ENCODE measurements at places on chromosomes 6 and 20.
A peak's percentile ranks its signal among the peaks of the same experiment; 100 is the strongest.

DNA sequence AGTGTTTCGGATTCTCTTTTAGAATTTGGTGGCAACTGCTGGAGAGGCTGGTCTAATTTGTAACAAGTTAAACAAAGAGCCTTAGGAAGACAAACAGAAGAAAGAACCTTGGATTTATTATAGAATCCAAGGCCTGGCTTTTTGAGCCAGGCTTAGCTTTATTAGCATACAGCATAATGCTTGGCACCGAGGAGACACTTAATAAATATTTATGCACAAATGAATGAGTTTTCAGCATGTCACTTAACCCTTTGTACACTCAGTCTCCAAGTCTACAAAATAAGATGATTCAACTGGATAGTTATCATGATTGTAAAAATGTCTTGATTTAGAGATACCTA lies 38.2 kb upstream of the AFDN start:
- H3K36me3 ChIP-seq, result no peaks in the 10 kb centered on the region
- H3K27ac ChIP-seq, result no peak overlapping the region
- peaks cover 13% of the 10 kb centered on the region for H3K27me3 ChIP-seq
- ATAC-seq, result no peak

- H3K27me3 ChIP-seq, result peaks cover 14% of the 10 kb centered on the region
- ATAC-seq, result no peak
- H3K4me1 ChIP-seq, result no peaks in the 10 kb centered on the region
- no peaks in the 10 kb centered on the region for H3K36me3 ChIP-seq
Measured at GRCh38 chr6:17851720-17852161, 135.7 kb downstream of the KIF13A start.

GRCh38 chr6:43604174-43604573 lies 24.9 kb downstream of the GTPBP2 start:
- H3K27ac ChIP-seq, result peak overlapping the region; percentile 6
- H3K36me3 ChIP-seq, result peaks cover 99% of the 10 kb centered on the region

DNA sequence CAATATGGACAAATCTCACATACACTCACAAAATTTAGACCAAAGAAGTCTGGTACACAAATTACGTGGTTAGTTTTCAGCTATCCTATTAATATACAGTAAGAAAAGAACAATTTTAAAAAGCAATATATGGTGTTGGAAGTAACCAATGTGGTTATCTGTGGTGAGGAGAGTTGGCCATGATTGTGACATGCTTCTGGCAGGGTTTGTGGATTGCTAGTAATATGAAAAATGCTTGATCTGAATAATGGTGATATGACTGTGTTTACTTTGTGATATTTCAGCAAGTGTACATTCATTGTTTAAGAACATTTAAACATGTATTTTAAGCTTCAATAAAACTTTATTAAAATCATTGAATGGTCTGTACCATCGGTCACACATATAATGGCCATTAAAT lies 99.1 kb downstream of the ADGB start:
- peaks cover 5% of the 10 kb centered on the region for H3K27me3 ChIP-seq
- no peaks in the 10 kb centered on the region for H3K4me1 ChIP-seq
- no peak for ATAC-seq

DNA sequence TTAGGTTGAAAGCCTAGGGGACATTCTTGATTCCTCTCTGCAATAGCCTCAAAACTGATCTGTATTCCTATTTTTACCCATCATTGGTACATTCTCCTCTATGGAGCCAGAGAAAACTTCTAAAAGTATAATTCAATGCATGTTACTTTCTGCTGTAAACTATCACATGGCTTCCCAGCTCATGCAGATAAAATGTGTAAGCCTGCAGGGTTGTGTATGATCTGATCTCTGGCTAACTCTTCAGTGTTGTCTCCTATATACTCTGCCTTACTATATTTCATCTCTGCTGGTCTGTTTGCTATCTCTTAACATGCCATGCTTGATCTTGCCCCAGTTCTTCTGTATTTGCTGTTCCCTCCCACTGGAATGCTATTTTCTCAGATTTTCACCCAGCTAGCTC lies 323.3 kb upstream of the RSPO3 start:
- H3K4me1 ChIP-seq, result no peaks in the 10 kb centered on the region
- no peak overlapping the region for H3K4me3 ChIP-seq
- H3K27ac ChIP-seq, result no peak overlapping the region
- H3K36me3 ChIP-seq, result no peaks in the 10 kb centered on the region
- H3K27me3 ChIP-seq, result no peaks in the 10 kb centered on the region

- H3K4me1 ChIP-seq, result no peaks in the 10 kb centered on the region
- no peak overlapping the region for H3K4me3 ChIP-seq
- no peaks in the 10 kb centered on the region for H3K36me3 ChIP-seq
- peaks cover 16% of the 10 kb centered on the region for H3K27me3 ChIP-seq
Measured at GRCh38 chr20:755941-756340, 12.4 kb downstream of the SLC52A3 start.

GRCh38 chr6:170454512-170455285 lies 98.4 kb downstream of the PSMB1 start:
- no peaks in the 10 kb centered on the region for H3K36me3 ChIP-seq
- peaks cover 4% of the 10 kb centered on the region for H3K27me3 ChIP-seq
- H3K4me3 ChIP-seq, result no peak overlapping the region
- no peak overlapping the region for H3K27ac ChIP-seq

GRCh38 chr20:38221119-38221589 lies 39.4 kb downstream of the KIAA1755 start:
- peaks cover 4% of the 10 kb centered on the region for H3K4me1 ChIP-seq
- H3K27ac ChIP-seq, result no peak overlapping the region
- peaks cover 7% of the 10 kb centered on the region for H3K27me3 ChIP-seq
- H3K4me3 ChIP-seq, result no peak overlapping the region

GRCh38 chr6:99096170-99096569 lies 148.4 kb upstream of the FBXL4 start:
- H3K27ac ChIP-seq, result no peak overlapping the region
- peaks cover 24% of the 10 kb centered on the region for H3K27me3 ChIP-seq
- H3K36me3 ChIP-seq, result no peaks in the 10 kb centered on the region
- H3K4me3 ChIP-seq, result no peak overlapping the region
- ATAC-seq, result no peak

DNA sequence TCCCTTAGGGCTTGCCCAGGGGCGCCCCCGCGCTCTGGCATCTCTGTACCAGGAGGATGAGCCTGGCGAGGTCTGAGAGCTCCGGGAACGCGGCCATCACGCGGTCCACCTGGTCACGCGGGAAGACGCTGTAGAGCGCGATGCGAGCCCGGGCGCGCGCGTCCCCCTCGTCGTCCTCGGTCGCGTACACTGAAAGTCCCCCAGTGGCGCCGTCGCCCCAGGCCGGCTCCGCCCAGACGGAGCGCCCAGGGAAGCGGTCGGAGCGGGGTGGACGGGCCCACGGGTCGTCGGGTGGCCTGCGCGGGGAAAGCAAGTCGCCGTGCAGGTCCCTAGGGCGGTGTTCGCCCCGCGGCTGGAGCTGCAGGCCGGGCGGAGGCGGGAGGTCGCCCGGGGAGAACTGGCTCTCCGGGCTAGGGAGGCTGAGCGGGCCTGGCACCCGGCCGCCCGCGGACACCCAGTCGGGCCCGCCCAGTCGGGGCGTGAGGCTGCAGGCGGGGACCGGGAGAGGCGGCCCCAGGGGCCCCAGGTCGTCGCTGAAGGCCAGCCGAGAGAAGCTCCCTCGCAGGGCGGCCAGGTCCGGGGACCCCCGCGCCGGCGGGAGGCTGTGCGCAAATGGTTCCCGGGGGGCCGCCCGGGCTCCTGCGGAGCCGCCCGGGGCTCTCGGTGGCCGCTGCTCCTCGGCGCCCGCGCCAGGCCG lies 34.0 kb downstream of the ZC3H12D start:
- peak; percentile 3 for ATAC-seq
- H3K27ac ChIP-seq, result no peak overlapping the region
- peaks cover 10% of the 10 kb centered on the region for H3K4me1 ChIP-seq

DNA sequence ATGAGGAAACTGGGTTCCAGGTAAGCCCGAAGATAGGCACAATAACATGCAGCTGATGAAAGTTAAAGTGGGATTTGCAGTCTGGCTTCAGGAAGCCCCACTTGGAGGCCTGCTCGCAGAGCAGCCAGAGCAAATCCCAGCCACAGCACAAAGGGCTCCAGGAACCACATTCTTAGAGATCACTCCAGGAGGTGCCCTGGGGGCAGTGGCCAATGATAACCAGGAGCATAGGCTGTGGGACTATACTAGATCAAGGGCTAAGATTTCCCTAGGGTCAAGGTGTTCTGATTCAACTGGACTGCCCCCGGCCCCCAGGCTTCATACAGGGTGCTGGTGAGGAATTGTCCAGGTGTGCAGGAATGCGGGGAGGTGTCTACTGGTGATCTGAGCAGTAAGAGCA lies 133.9 kb upstream of the PTPRT start:
- ATAC-seq, result no peak
- peaks cover 19% of the 10 kb centered on the region for H3K27me3 ChIP-seq
- H3K4me3 ChIP-seq, result no peak overlapping the region
- H3K4me1 ChIP-seq, result no peaks in the 10 kb centered on the region

GRCh38 chr20:14958626-14959025 lies 621.2 kb upstream of the FLRT3 start:
- ATAC-seq, result no peak
- H3K27me3 ChIP-seq, result no peaks in the 10 kb centered on the region
- no peak overlapping the region for H3K4me3 ChIP-seq
- H3K27ac ChIP-seq, result no peak overlapping the region

DNA sequence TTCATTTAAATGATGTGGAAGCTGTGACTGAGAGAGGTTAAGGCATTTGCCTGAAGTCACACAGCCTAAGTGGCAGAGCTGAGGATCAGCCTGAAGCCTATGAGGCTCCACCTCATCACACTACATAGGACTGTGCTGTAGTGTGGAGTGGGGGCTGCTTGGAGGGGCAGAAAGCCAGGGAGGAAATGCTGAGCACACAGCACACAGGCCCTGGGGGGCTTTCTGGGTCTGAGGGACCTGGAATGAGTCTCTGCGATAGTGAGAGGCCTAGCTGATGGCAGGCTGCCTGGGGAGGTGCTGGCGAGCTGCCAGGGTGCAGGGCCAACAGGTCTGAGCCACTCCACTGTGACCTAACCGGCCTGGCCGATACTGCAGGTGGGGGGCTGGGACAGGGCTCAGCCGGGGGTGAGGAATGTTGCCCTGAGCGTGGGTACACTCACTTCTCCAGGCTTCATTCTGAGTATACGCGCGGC lies 2.2 kb upstream of the ARHGAP40 start:
- H3K36me3 ChIP-seq, result no peaks in the 10 kb centered on the region
- no peak overlapping the region for H3K4me3 ChIP-seq
- no peak overlapping the region for H3K27ac ChIP-seq

GRCh38 chr6:111555036-111555435 lies 50.6 kb downstream of the TRAF3IP2 start:
- no peak overlapping the region for H3K4me3 ChIP-seq
- H3K27me3 ChIP-seq, result no peaks in the 10 kb centered on the region
- no peak overlapping the region for H3K27ac ChIP-seq
- no peak for ATAC-seq

DNA sequence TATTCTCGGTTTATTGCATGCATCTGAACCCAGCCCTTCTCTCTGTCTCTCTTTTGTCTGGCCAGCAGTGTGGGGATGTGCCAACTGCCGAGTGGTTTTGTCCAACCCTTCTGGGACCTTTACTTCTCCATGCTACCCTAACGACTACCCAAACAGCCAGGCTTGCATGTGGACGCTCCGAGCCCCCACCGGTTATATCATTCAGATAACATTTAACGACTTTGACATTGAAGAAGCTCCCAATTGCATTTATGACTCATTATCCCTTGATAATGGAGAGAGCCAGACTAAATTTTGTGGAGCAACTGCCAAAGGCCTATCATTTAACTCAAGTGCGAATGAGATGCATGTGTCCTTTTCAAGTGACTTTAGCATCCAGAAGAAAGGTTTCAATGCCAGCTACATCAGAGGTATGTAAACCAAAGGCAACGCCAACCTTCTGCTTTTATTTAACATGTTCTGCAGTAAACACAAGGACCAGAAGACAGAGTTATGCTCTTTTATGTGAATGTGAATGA lies 65.8 kb downstream of the ADGRG6 start:
- no peak overlapping the region for H3K4me3 ChIP-seq
- peaks cover 9% of the 10 kb centered on the region for H3K27me3 ChIP-seq
- no peak overlapping the region for H3K27ac ChIP-seq
- H3K4me1 ChIP-seq, result no peaks in the 10 kb centered on the region
- H3K36me3 ChIP-seq, result no peaks in the 10 kb centered on the region

- H3K4me1 ChIP-seq, result no peaks in the 10 kb centered on the region
- ATAC-seq, result no peak
- H3K27ac ChIP-seq, result no peak overlapping the region
- H3K27me3 ChIP-seq, result peaks cover 6% of the 10 kb centered on the region
- no peaks in the 10 kb centered on the region for H3K36me3 ChIP-seq
Measured at GRCh38 chr20:6756693-6757595, 10.5 kb upstream of the BMP2 start.

DNA sequence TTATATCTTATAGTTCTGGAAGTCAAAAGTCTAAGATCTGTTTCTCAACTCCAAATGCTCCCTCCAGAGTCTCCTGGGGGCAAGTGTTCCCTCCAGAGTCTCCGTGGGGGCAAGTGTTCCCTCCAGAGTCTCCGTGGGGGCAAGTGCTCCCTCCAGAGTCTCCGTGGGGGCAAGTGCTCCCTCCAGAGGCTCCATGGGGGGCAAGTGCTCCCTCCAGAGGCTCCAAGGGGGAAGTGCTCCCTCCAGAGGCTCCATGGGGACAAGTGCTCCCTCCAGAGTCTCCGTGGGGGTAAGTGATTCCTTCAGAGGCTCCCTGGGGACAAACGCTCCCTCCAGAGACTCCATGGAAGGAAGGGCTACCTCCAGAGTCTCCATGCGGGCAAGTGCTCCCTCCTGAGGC lies 34.0 kb upstream of the THBS2 start:
- ATAC-seq, result no peak
- no peaks in the 10 kb centered on the region for H3K36me3 ChIP-seq
- H3K27me3 ChIP-seq, result peaks cover 7% of the 10 kb centered on the region
- no peaks in the 10 kb centered on the region for H3K4me1 ChIP-seq
- no peak overlapping the region for H3K27ac ChIP-seq

GRCh38 chr6:44059359-44060346 lies 67.6 kb downstream of the MRPL14 start:
- no peak for ATAC-seq
- H3K27ac ChIP-seq, result no peak overlapping the region
- no peaks in the 10 kb centered on the region for H3K36me3 ChIP-seq
- peaks cover 3% of the 10 kb centered on the region for H3K27me3 ChIP-seq

GRCh38 chr20:62231292-62231691 lies 7.0 kb upstream of the OSBPL2 start:
- no peaks in the 10 kb centered on the region for H3K4me1 ChIP-seq
- H3K36me3 ChIP-seq, result no peaks in the 10 kb centered on the region
- no peak overlapping the region for H3K27ac ChIP-seq
- no peak for ATAC-seq
- no peak overlapping the region for H3K4me3 ChIP-seq

DNA sequence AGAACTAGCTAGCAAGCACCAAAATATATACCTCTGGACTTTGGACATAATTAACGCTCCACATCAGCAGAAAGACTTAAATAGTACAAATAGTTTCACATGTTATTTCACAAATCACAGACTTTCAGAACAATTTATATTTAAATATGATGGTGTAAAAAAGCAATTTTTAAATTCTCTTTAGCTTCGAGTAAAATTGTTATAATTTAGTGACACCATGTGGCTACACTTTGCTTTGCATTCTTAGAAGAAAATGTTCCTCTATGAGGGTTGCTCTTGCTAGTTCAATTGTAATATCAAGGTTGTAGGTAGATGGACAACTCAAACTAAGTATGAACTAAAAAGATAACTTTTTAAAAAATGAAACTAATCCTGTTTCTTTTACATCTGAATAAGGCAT lies 69.0 kb downstream of the BTBD9 start:
- H3K4me1 ChIP-seq, result peaks cover 17% of the 10 kb centered on the region
- H3K27ac ChIP-seq, result no peak overlapping the region
- H3K4me3 ChIP-seq, result no peak overlapping the region
- H3K36me3 ChIP-seq, result peaks cover 33% of the 10 kb centered on the region
- no peak for ATAC-seq
- no peaks in the 10 kb centered on the region for H3K27me3 ChIP-seq
